Pancreas (tissue), 10 donors: ENCODE measurements at places on chromosomes 5 and 9. TPM values are rescaled to one million over a fixed set of nuclear protein-coding genes. Genes with fewer than 3 reads are reported as not detected.

LRRC70 gene
- 2.0 TPM for polyA plus RNA-seq

FAM221B gene
- not detected for polyA plus RNA-seq

DNA sequence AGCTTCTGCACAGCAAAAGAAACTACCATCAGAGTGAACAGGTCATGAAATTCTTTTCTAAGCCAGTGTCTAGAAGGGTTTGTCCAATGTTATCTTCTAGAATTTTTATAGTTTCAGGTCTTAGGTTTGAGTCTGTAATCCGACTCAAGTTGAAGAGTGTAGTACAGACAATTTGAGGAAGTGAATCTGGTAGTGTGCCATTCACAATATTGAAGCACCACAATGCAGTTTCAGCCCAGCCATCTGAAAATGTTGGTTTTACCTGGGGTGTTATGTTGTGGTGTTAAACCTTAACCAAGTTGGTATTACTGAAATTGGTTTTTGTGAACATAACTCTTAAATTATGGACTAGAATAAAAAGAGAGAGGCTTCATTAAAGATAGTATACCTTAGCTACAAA is 77.2 kb downstream of the ADAMTS16 start:
- no peaks in the 10 kb centered on the region for H3K4me1 ChIP-seq
- H3K36me3 ChIP-seq, result no peaks in the 10 kb centered on the region
- H3K27me3 ChIP-seq, result no peaks in the 10 kb centered on the region
- H3K4me3 ChIP-seq, result no peak overlapping the region

PPIC gene
- 12.5 TPM for polyA plus RNA-seq

DNA sequence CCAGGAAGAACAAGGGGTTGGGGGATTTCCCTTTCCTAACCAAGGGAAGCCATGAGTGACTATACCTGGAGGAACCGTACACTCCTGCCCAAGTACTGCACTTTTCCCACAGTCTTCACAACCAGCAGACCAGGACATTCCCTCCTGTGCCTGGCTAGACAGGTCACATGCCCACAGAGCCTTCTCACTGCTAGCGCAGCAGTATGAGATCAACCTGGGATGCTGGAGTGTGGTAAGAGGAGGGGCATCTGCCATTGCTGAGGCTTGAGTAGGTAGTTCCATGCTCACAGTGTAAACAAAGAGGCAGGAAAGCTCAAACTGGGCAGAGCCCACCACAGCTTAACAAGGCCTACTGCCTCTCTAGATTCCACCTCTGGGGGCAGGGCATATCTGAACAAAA is 35.9 kb downstream of the SAXO1 start:
- DNase-seq, result no peak
- no peaks in the 10 kb centered on the region for H3K27me3 ChIP-seq
- H3K4me3 ChIP-seq, result no peak overlapping the region
- no peaks in the 10 kb centered on the region for H3K4me1 ChIP-seq
- no peak overlapping the region for H3K27ac ChIP-seq

- no peak for DNase-seq
- H3K36me3 ChIP-seq, result no peaks in the 10 kb centered on the region
- no peak overlapping the region for H3K27ac ChIP-seq
- H3K4me1 ChIP-seq, result no peaks in the 10 kb centered on the region
- H3K4me3 ChIP-seq, result no peak overlapping the region
These were observed 92.8 kb downstream of the MVB12B start for GRCh38 chr9:126419475-126419874.

CDC20B gene
- not detected for polyA plus RNA-seq

DNA sequence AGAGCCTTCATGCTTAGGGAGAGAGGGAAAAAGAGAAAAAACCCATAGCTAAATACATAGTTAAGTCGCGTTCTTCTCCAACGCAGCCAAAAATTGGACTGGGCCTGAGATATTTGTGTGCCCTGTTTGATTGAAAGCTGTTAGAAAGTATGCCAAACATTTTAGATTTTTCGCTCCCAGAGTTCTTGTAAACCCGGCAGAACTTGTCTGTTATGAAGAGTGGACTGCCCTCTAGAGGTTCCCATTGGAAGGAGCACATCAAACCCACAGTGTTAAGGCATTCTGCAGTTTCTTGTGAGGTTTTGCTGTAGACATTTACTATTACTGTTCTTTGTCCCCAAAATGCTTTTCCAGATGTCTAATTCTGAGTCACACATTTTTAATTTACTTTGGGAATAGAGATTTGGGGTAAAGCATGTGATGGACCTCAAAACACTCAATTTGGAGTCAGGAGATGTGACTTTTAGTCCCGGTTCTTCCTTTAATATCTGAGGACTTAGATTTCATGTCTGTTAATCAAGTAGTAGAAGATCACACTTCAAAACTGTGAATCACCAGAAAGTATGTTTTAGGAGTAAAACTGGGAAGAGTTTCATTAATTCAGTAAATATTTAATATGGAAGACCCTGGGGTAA is 96.6 kb downstream of the PCSK1 start:
- DNase-seq, result no peak
- no peak overlapping the region for H3K4me3 ChIP-seq
- no peaks in the 10 kb centered on the region for H3K27me3 ChIP-seq
- H3K27ac ChIP-seq, result peak overlapping the region; percentile 53
- H3K4me1 ChIP-seq, result peaks cover 39% of the 10 kb centered on the region

DNA sequence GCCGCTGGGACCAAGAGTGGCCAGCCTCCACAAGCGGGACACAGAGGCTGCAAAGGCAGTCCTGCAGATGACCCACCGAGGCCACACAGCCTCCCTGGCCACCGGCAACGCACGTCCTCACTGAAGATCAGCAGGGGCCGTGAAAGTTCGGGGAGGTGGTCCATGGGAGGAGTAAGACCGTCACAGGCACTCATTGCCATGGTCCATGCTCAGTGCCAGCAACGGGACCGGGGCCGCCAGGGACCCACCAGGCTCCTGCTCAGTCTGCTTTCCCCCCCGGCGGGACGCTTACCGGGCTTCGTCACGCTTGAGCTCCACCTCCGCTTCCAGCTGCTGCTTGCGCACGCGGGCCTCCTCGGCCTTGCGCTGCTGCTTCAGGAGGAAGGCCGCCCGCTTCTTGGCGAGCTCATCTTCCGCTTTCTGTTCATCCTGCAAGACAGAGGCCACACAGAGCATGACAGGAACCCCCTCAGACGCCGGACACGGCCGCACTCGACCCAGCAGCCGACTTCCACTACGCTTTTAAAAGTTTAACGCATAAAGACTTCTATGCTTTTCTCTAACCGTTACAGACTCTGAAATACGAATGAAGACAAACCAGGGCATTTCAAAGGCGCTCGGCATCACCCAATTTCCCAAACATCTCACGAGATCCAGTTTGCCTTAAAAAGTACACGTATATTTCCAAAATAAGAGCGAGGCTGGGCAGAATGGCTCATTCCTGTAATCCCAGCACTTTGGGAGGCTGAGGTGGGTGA is 88.4 kb downstream of the CAMSAP1 start:
- no peaks in the 10 kb centered on the region for H3K27me3 ChIP-seq
- H3K36me3 ChIP-seq, result peaks cover 70% of the 10 kb centered on the region
- peak; percentile 41 for DNase-seq
- no peaks in the 10 kb centered on the region for H3K4me1 ChIP-seq

FAM78A gene
- polyA plus RNA-seq, result 0.45 TPM

GRCh38 chr9:135746565-135746964 is 44.6 kb downstream of the KCNT1 start:
- H3K27me3 ChIP-seq, result no peaks in the 10 kb centered on the region
- no peaks in the 10 kb centered on the region for H3K36me3 ChIP-seq
- no peak overlapping the region for H3K4me3 ChIP-seq
- DNase-seq, result no peak
- no peaks in the 10 kb centered on the region for H3K4me1 ChIP-seq
- no peak overlapping the region for H3K27ac ChIP-seq

GRCh38 chr5:135883026-135883425 is 12.6 kb downstream of the IL9 start:
- no peaks in the 10 kb centered on the region for H3K4me1 ChIP-seq
- H3K27ac ChIP-seq, result no peak overlapping the region
- no peaks in the 10 kb centered on the region for H3K36me3 ChIP-seq
- DNase-seq, result no peak
- no peak overlapping the region for H3K4me3 ChIP-seq
- no peaks in the 10 kb centered on the region for H3K27me3 ChIP-seq

DNA sequence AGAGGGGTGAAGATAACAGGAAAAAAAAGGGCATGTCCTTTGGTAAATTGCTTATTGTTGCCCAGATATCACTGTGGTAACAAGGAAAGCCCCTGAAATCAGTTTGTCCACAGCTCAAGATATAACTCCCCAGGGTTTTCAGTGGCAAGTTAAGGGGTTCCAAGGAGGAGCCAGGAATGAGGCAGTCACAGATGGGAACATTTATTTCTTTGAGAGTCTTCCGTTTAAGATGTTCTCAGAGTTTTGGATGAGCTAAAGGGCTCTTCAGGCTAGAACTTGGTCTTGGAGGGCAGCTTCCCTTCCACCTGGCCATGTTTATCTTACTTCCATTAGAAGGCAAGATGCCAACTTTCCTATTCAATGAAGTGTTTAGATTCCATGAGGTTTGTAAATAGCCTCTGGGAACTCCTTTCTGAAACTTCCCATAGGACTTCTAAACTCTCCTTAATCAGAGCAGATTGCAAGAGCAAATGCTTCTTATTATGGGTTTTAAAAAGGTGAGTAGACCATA is 277.6 kb upstream of the TNC start:
- no peaks in the 10 kb centered on the region for H3K4me1 ChIP-seq
- no peak for DNase-seq
- no peak overlapping the region for H3K4me3 ChIP-seq
- H3K36me3 ChIP-seq, result no peaks in the 10 kb centered on the region
- no peak overlapping the region for H3K27ac ChIP-seq
- no peaks in the 10 kb centered on the region for H3K27me3 ChIP-seq

DNA sequence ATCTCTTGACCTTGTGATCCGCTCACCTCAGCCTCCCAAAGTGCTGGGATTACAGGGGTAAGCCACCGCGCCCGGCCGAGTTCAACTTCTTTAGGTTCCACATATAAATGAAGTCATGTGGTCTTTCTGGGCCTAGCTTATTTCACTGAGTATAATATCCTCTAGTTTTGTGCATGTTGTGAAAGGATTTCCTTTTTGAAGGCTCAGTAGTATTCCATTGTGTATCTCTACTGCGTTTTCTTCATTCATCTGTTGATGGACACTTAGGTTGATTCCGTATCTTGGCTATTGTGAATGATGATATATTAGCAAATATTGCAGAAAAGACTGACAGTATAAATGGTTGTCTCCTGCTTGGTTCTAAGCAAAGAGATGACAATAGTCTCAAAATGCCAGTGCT is 20.1 kb downstream of the ODF2 start:
- H3K27ac ChIP-seq, result no peak overlapping the region
- H3K4me1 ChIP-seq, result no peaks in the 10 kb centered on the region
- H3K36me3 ChIP-seq, result no peaks in the 10 kb centered on the region

GRCh38 chr9:98909935-98910334 is 33.8 kb upstream of the COL15A1 start:
- no peaks in the 10 kb centered on the region for H3K27me3 ChIP-seq
- H3K4me1 ChIP-seq, result peaks cover 4% of the 10 kb centered on the region
- no peaks in the 10 kb centered on the region for H3K36me3 ChIP-seq
- H3K4me3 ChIP-seq, result no peak overlapping the region
- no peak overlapping the region for H3K27ac ChIP-seq

DNA sequence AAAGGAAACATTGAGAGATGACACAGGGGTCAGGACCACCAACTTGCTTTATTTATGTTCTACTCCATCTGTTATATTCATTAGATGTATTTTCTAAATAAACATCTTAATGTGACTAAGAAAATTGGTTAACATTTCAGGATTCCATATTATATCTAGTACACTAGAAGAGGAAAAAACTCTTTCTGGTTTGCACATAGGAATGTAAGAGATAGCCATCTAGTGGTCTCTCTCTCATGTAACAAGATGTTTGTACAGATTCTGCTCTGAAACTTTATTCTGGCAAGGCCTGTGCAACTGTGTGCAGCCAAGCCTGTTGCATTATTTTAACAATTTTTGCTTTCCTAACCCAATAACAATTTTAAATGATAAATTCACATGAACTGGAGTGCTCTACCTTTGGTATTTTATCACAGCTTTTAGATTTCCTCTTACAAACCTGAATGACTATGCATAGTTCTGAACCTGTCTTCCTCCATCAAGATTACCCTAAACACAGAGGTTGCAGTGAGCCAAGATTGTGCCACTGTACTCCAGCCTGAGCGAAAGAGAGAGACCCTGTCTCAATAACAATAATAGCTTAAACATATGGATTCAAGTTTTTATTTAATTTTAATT is 148.2 kb downstream of the GIN1 start:
- no peaks in the 10 kb centered on the region for H3K4me1 ChIP-seq
- DNase-seq, result no peak
- H3K36me3 ChIP-seq, result no peaks in the 10 kb centered on the region

DNA sequence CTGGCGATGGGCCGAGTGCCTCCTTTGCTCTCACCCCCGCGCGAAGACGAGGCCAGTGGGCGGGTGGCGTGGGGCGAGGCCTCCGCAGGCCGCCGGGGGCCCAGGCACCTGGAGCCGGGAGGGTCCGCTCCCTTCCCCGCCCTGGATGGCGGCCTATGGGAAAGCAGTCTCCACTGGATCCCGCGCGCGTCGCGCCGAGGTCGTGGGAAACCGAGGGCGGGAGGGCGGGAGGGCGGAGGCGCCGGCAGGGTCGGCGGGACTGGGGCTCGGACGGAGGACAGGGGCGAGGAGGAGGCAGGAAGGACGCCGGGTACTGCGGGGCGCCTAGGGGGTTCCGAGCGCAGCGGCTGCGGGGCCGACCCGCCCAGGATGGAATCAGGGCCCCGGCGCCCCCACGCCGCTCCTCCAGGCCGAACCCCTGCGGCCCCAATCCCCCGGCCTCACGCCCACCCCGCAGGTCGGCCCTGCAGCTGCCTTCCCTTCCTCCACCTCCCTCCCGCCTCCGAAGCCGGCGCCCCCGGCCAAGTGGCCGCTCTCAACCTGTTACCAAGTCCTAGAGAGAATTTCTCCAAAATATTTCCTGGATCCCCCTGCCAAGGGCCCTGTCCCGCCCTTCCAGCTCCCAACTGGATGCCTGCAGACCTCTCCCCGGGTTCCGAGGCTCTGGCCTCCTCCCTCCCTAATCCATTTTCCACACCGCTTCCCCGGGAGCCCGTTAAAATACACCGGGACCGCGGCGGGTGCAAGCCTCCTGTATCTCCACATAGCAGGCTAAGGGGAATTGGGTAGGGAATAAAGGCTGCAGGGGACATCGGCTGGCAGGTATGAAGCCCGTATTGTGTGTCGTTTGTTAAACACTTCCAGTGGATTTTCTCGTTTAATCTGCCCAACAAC is 146.3 kb downstream of the ERCC6L2 start:
- peaks cover 5% of the 10 kb centered on the region for H3K4me1 ChIP-seq
- no peak for DNase-seq
- no peaks in the 10 kb centered on the region for H3K36me3 ChIP-seq
- H3K4me3 ChIP-seq, result peak overlapping the region; percentile 33
- no peak overlapping the region for H3K27ac ChIP-seq

- no peaks in the 10 kb centered on the region for H3K36me3 ChIP-seq
- no peak overlapping the region for H3K4me3 ChIP-seq
- no peak for DNase-seq
- no peak overlapping the region for H3K27ac ChIP-seq
- no peaks in the 10 kb centered on the region for H3K4me1 ChIP-seq
These were observed 17.6 kb upstream of the MUSK start for GRCh38 chr9:110650991-110651411.
